Activated CD4-positive, alpha-beta T cell treated with anti-CD3 and anti-CD28 coated beads for 36 hours (primary cell): ENCODE measurements at places on chromosomes 7 and 10. TPM values are rescaled to one million over a fixed set of nuclear protein-coding genes. Genes with fewer than 3 reads are reported as not detected.

TMEM225B gene
- total RNA-seq, result 0.57 TPM

GLI3 gene
- 0.18 TPM for total RNA-seq

NKX1-2 gene
- total RNA-seq, result not detected

LIPF gene
- not detected for total RNA-seq

MYOZ1 gene
- total RNA-seq, result not detected

WASHC2C gene
- total RNA-seq, result 33.8 TPM

SH2B2 gene
- total RNA-seq, result 3.2 TPM

NXPH1 gene
- total RNA-seq, result not detected

ABCB4 gene
- total RNA-seq, result not detected

EBLN1 gene
- not detected for total RNA-seq

STRIP2 gene
- 41.3 TPM for total RNA-seq
